Right cardiac atrium (tissue), 5 donors: ENCODE measurements at places on chromosomes 16 and 17.
A peak's percentile ranks its signal among the peaks of the same experiment; 100 is the strongest.

GRCh38 chr17:72890711-72891110 lies 201.8 kb downstream of the SLC39A11 start:
- no peak for DNase-seq

DNA sequence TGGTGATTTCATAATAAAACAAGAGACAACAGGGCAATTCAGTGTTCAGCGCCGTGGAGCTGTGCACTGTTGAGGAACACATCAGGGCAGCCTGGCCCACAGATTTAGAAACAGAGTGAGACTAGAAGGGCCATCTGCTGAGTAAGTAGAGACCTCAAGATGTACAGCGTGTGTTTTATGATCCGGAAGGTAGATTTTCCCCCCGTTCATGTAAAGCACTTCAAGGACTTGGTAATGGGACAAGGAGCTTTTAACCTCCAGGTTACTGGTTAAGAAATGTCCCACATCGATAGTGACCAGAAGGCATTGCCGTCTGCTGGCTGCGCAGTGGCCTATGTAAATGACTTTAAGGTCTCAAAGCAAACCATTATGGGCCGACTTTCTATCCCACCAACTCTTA lies 1057.7 kb upstream of the EEF2KMT start:
- no peak for DNase-seq

DNA sequence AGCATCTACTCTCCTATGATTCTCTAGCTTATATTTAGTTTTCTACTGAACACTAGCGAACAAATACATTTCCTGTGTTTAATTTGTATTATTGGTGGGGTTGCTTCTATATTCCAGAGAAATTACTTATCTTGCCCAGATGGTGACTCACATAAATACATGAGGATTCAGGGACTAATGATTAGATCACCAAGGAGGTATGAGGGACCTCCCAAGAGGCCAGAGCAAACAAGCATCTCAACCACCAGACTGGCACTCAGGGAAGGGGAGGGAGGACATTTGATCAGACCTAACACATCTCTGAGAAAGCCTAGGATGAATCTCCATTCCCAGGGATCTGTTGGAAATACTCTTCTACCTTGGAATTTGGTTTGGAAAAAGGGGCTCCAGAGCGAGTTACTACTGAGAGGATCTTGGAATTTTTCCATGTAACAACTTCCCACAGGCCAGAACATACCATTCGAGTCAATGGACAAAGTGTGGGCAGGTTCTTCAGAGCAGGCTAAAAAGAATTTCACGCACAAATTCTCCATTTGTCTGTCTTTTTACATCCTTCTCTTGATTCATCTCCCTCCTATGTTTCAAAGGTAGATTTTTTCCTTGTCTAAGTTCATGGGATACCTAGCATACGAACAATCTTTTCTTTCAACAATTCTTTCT lies 262.6 kb upstream of the MYOCD start:
- no peak for DNase-seq

GRCh38 chr16:84878770-84879169 lies 59.0 kb downstream of the CRISPLD2 start:
- no peak for DNase-seq

DNA sequence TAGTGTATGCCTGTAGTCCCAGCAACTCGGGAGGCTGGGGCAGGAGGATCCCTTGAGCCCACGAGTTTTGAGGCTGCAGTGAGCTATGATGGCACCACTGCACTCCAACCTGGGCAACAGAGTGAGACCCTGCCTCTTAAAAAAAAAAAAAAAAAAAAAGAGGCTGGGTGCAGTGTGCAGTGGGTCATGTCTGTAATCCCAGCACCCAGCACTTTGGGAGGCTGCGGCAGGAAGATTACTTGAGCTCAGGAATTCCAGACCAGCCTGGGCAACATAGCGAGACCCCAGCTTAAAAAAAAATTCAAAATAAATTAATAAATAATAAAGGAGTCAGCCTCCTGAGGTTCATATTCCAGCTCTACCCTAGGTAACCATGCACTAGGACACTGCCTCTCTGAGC lies 9.6 kb upstream of the CNOT1 start:
- DNase-seq: no peak

GRCh38 chr16:2964475-2965336 lies 631 bp downstream of the KREMEN2 start:
- DNase-seq: peak; percentile 59

GRCh38 chr16:29192329-29193247 lies 207.7 kb downstream of the LAT start:
- DNase-seq: peak; percentile 41

DNA sequence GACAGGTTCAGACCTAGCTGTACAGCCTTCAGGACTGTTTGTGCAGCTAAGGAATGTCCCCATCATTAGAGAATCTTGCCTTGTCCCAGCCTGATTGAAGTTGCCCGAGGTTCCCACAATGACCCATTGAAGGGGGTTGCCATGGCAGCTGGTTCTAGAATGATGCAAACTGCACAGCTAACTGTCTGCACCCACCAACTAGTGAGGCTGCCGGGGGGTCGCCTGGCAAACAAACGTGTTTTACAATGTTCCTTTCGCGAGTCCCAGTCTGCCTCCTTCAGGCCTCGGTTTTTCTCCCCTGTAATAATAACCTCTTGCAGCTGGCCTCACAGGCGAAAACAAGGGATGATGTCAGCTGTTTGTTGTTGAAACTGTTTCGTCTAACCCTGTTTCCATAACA lies 5.5 kb downstream of the C16orf96 start:
- no peak for DNase-seq

- DNase-seq: no peak
These were observed 25.5 kb downstream of the CACNG4 start for GRCh38 chr17:66990047-66990446.

GRCh38 chr16:57544124-57544653 lies 1.7 kb downstream of the ADGRG5 start:
- peak; percentile 9 for DNase-seq

GRCh38 chr16:14464796-14465195 lies 165.3 kb downstream of the PARN start:
- no peak for DNase-seq

DNA sequence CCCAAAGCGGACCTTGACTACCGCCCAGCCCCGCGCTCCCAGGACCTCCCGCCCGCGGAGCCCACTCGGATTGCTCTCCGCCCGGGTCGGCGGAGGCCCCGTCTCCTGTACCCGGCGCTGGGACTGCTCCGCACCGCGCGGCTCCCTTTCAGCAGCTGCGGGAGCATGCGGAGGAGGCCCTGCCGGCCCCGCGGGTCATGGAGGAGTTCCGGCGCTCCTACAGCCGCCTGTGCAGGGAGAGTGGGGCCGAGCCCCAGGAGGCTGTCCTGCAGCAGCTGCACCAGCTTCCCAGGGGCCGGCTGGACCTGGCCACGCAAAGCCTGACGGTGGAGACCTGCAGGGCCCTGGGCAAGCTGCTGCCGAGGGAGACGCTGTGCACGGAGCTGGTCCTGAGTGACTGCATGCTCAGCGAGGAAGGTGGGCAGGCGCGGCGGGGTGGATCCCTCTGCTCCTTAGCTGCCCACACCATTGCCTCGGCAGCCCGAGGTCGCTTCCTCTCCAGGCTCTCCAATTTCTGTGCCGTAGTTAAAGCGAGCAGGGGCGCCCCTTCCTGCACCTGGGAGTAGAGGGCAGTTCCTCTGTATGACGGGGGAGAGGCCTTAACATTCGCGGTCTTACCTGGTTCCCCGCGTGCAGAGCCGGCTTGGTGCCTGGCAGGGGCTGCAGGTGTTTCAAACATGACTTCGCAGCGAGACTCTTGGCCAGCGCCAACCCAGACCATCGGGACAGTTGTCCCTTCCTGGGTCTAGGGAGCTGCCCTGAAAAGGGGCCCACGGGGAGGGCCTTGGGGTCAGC lies 539 bp downstream of the LRRC45 start:
- DNase-seq: no peak

- DNase-seq: no peak
These were observed 651.4 kb upstream of the GOT2 start for GRCh38 chr16:59385491-59385890.

- no peak for DNase-seq
These were observed 277.8 kb upstream of the CDH5 start for GRCh38 chr16:66088681-66089080.

GRCh38 chr17:64736804-64737492 lies 74.8 kb upstream of the SMURF2 start:
- DNase-seq: no peak

DNA sequence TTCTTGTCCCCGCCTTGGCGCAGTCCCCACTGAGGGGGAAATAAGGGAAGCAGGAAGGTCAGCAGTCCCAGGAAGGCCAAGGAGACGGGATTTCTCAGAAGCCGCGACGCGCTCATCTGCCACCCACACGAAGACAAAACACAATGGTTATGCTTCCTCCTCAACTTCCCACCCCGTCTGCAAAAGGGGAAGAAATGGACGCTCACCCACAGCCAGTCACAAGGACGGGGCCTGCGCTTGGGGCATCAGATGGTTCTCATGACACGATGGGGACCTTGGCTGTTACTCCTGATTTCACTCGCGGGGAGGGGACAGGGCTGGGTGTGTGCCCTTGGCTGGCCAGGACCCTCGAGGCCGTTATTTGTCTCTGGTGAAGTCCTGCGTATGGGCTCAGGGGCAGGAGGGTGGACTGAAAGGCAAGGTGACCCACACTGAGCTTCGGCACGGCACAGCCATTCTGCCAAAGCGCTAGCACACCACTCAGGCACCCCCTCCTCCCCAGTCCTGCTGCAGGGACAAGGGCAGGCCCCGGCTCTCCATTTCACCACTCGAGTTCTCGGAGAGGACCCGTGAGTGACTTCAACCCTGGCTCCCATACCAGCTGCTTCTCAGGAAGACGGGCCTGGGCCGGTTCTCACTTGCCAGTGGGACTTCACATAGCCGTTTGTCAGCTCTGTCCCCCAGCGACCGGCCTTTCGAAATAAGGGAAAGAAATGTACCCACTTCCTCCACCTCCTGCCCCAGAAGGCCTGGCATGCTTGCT lies 84.5 kb downstream of the ABR start:
- DNase-seq: no peak

DNA sequence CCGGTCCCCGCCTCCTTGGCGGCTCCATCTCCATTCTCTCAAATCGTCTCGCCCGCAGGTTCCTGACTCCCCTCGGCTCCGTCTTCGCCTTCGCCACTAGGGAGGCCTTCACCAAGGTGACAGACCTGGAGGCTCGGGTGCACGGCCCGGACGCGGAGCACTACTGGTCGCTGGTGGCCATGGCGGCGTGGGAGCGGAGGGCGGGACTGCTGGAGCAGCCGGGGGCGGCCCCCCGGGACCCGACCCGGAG lies 862 bp downstream of the GLTPD2 start:
- no peak for DNase-seq

- no peak for DNase-seq
These were observed 42.8 kb downstream of the COG7 start for GRCh38 chr16:23410176-23410575.

- DNase-seq: no peak
These were observed 7.3 kb downstream of the HS3ST4 start for GRCh38 chr16:25699069-25699468.

- no peak for DNase-seq
These were observed 718 bp downstream of the SAT2 start for GRCh38 chr17:7626956-7627249.

DNA sequence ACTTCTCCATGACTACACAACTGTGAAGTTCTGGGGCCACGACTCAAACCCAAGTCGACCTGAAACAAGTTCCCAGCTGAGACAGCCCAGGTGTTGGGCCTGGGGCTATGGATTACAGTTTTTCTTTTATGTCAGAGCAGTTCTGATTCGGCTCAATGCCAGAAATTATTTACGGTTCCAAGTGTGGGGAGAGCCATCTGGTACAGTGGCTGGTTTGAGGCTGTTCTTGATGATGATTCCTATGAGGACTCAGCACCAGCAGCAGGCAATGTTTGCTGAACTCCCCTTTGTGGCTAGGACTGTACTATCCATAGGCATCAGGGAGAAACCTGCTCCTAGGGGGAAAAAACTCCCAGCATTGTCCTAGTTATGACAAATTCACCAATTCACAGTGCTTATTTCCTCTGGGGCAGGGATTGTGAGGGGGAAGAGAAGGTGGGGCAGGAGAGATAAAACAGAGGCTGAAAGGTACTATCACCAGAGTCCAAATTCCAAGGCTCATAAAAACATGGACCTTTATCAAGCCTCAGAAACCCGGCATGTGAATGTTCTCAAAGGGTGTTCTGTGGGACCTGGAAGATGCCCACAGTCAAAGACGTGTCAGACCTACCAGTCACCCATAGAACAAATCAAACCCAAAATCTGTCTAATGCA lies 18.2 kb upstream of the CMTM4 start:
- no peak for DNase-seq

DNA sequence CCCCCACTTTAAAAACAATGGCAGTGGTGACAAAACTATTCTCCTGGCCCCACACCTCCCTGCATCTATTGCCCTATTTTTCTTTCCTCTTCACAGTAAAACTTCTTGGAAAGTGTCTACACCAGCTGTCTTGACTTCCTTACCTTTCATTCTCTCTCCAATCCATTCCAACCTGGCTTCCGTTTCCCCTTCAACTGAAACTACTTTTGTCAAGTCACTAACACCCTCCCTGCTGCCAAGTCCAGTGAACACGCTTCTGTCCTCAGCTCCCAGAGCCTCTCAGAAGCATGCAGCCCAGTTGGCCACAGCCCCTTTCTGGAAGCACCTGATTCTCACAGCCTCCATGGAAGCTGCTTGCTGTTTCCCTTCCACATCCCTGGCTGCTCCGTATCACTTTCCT lies 4.0 kb upstream of the SCN4A start:
- peak; percentile 44 for DNase-seq

GRCh38 chr17:39926588-39927100 lies 757 bp downstream of the ORMDL3 start:
- DNase-seq: peak; percentile 51

DNA sequence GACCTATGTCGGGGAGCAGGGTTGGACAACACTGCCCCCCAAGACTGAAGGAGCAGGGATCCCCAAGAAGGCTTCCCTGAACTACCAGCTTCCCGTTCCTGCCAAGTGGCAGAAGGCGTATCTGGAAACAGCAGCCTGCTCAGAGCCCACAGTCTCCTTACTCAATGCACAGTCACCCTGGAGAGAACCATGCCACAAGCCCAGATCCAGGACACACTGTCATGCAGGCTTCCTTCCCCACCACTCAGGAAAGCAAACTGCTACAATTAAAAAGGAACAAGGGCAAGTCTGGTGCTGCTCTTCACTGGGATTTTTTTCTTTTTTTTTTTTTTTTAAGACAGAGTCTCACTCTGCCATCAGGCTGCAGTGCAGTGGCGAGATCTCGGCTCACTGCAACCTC lies 8.2 kb downstream of the WDR45B start:
- no peak for DNase-seq

- no peak for DNase-seq
These were observed 10.9 kb upstream of the GINS2 start for GRCh38 chr16:85699628-85700027.

- no peak for DNase-seq
These were observed 4.7 kb downstream of the ITGAE start for GRCh38 chr17:3796110-3796821.

GRCh38 chr17:8692916-8693315 lies 51.7 kb downstream of the CCDC42 start:
- no peak for DNase-seq

- DNase-seq: no peak
These were observed 12.2 kb downstream of the AANAT start for GRCh38 chr17:76479515-76480060.

GRCh38 chr16:14490235-14490634 lies 139.8 kb downstream of the PARN start:
- no peak for DNase-seq

DNA sequence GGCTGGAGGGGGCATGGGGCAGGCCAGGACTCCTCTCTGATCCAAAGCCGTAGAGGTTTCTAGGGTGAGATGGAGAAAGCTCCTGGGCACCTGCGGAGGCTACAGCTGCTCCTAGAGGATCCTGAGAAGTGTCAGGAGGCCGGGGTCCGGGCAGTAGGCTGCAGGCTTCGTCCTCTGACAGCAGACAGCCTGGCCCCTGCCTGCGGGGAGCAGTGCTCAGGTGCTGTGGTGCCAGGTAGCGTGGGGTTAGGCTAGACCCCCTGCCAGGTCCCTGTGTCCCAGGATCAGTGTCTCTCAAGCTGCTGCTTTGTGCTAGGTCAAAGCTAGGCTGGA lies 1.5 kb upstream of the MRPS34 start:
- DNase-seq: no peak
